ENCODE measurements at places on chromosomes 5 and 9. TPM values are rescaled to one million over a fixed set of nuclear protein-coding genes. Genes with fewer than 3 reads are reported as not detected.

GRCh38 chr9:136190237-136190601 is 14.7 kb downstream of the LHX3 start:
- no peak for DNase-seq

LIFR gene
- 32.7 TPM for total RNA-seq

GRCh38 chr5:8919096-8919495 is 626.8 kb downstream of the SEMA5A start:
- no peak for DNase-seq

CENPK gene
- 17.6 TPM for total RNA-seq

- no peak for DNase-seq
These were observed 513.4 kb upstream of the MEF2C start for GRCh38 chr5:89396278-89396954.

TMC1 gene
- total RNA-seq: not detected

IL3 gene
- not detected for total RNA-seq

DNA sequence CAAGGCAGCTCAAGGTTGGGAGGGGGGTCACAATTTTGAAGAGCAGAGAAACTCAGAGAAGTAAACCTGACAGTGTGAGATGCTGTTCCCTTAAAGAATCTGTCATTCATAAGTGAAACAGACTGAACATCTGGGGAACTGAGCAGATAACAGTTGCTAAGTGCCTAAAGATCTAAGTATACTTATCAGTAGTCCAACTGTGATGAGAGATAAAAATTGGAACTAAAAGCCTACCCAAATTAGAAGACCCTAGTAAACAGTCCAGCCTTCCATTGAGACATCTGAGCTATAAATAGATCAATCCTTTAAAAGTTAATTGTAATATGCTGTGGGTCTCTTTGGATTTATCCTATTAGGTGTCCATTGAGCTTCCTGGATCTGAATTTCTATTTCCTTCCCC is 692.8 kb upstream of the ZNF608 start:
- no peak for DNase-seq

C9orf50 gene
- total RNA-seq: not detected

SV2C gene
- total RNA-seq: 6.9 TPM

SURF4 gene
- total RNA-seq: 224 TPM

- no peak for DNase-seq
These were observed 159.6 kb upstream of the TBCA start for GRCh38 chr5:77935506-77936364.

CATSPER3 gene
- total RNA-seq: 0.74 TPM

GABRA1 gene
- total RNA-seq: 1.8 TPM
